Cerebellar cortex (tissue), 1 donor: ENCODE measurements at places on chromosomes 1 and 21.

DNA sequence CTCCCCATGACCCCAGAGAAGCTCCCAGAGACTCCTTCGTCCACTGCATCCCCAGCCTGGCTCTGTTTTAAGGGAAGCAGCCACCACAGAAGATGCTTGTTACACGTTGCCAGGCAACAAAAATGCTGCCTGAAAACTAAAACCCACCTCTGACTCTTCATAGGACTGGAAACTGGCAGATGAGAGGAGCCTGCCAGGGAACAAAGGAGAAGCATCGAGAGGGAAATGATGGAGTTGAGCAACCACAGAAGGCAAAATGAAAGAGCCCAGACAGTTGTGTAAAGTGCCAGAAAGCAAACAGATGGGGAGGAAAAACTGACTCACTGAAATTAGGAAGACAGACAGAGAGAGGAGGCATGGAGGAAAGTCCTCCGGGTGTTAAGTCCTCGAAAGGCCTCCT is 118.4 kb downstream of the KCNN3 start:
- DNase-seq = peak; percentile 14

DNA sequence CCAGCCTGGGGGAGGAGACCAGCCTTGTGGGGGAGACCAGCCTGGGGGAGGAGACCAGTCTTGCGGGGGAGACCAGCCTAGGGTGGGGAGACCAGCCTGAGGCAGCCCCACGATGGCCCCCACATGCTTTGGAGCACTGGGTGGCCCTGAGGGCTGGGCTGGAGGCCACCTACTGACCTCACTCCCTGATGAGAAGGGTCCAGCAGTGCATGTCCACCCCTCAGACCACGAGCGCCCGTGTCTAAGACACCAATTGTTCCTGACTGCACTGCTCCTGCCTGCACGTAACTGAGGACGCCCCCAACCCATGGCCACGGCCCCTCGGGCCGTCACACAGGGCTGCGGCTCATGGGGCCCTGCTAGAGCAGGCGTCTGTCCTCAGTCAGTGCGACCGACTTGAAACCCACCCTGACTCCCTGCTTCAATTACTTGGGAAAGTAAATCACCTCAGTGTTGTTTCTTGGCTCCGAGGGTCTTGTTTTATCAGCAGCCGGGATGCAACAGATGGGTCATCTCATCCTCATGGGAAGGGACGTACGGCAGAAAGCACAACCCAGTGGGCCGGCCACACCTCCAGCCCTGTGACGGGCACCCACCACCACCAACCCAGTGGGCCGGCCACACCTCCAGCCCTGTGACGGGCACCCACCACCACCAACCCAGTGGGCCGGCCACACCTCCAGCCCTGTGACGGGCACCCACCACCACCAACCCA is at the start of gene SPATC1L:
Gene SPATC1L (minus strand): TSS at position 550 of the 715 bp plus-strand sequence. CDS start 1,643 bp downstream, outside the sequence.
- DNase-seq = peak; percentile 80

- no peak for DNase-seq
Measured at GRCh38 chr1:162689745-162690671, 57.7 kb downstream of the DDR2 start.

GRCh38 chr21:17612023-17612564 is 607 bp downstream of the BTG3 start:
- peak; percentile 16 for DNase-seq

DNA sequence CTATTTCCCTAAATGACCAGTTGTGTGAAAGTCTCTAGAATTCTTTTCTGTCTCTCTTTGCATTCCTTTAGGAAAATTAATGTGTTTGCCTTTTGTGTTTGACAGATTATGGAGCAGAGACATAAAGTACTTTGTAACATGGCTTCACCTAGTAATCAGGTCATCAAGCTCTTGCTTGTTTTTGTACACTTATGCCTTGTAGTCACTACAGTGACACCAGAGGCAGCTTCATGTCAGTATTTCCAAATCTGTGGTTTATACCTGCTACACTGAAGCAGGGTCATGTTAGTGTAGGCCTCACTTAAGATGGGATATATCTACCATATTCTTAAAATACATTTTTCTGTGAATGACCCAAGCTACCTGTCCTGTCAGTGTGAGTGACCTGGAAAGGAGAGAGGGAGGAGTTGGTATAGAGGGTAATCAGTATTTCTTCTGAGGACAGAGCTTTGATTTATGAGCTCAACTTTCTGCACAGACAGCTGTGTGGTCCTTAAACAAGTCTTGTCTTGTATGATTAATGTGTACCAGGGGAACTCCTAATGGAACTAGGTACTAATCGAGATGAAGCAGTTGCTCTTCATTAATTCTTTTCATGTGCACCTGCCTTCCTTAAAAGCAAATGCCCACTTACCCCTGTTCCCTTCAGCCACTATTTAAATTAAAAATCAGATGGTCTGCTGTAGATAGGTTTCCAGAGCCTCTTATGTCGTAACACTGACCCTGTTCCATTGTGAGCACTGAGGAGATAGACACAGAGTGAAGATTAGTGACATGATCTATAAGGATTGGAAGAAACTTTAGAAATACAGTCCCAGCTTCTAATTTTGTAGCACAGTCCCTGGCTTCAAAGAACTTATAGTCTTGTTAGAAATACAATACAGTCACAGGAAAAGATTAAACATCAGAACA is 45.7 kb downstream of the MACO1 start:
- DNase-seq = no peak

DNA sequence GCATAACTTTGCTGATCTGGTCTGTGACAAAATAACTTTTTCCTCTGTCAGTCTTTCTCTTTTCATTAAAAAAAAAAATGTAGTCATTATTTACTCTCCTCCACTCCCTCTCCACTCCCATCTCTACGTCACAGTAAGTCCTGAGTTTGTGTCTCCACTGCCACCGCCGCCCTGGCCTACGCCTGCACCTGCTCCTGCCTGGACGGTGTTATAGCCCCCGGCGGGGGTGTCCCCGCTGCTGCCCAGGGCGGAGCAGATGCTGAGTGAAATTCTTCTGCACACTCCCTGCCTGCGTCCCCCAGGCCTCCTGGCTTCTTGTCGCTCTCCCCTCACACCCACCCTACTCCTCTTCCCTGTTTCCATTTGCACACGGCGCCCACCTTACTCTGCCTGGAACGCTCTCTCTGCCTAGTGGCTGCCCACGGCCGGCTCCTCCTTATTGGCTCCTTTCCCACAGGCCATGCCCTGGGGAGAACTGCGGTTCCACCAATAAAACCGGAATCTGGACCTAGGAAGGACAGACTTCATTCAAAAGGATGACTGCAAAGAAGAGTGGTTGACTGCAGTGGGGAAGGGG is 55.2 kb upstream of the C1orf174 start:
- DNase-seq = no peak

GRCh38 chr1:158285756-158286241 is 3.9 kb upstream of the CD1C start:
- DNase-seq = no peak

DNA sequence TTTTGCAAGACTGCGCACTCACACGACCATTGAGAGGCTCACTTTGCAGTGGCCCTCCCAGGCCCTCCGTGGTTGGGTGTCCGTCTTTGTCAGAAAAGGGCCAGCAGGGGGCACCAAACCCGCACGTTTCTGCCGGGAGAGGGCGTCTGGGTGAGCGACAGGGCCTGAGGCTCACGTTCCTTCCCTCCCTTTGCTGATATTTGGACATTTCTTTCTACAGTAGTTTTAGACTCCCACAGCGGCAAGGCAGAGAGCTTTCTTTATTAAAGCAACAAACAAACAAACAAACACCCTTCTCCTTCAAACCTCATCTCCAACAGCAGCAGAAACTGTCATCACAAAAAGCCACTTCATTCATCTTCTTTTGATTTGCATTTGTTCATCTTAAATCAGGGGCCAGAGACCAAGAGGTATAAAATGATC is 79.2 kb upstream of the WDR26 start:
- peak; percentile 86 for DNase-seq

- DNase-seq = no peak
Measured at GRCh38 chr1:204143276-204144041, 8.4 kb downstream of the ETNK2 start.

DNA sequence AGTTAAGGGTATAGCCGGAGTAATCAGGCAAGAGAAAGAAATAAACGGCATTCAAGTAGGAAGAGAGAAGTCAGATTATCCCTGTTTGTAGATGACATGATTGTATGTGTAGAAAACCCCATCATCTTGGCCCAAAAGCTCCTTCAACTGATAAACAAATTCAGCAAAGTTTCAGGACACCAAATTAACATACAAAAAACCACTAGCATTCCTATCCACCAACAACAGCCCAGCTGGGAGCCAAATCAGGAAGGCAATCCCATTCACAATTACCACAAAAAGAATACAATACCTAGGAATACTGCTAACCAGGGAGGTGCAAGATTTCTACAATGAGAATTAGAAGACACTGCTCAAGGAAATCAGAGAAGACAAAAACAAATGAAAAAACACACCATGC is 45.3 kb downstream of the MAST2 start:
- DNase-seq = no peak

- no peak for DNase-seq
Measured at GRCh38 chr1:156490401-156491032, 10.1 kb downstream of the MEF2D start.

DNA sequence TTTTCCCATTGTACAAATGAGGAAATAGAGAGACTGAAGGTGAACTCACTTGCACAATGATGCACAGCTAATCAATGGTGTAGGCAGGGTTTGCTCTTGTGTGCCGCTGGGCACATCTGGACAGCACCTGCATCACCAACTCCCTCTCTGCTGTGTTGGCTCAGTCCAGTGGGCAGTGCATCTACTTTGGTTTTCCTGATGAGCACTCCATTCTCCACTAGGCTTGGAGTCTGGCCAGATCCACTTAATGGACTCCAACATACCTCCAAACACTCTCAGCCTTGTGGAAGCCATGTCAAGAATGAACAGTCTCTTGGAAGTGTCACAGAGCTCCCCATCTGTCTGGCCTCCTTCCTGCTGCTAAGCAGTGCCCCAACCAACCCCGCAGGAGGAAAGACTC is 152.2 kb downstream of the HIVEP3 start:
- DNase-seq = no peak

DNA sequence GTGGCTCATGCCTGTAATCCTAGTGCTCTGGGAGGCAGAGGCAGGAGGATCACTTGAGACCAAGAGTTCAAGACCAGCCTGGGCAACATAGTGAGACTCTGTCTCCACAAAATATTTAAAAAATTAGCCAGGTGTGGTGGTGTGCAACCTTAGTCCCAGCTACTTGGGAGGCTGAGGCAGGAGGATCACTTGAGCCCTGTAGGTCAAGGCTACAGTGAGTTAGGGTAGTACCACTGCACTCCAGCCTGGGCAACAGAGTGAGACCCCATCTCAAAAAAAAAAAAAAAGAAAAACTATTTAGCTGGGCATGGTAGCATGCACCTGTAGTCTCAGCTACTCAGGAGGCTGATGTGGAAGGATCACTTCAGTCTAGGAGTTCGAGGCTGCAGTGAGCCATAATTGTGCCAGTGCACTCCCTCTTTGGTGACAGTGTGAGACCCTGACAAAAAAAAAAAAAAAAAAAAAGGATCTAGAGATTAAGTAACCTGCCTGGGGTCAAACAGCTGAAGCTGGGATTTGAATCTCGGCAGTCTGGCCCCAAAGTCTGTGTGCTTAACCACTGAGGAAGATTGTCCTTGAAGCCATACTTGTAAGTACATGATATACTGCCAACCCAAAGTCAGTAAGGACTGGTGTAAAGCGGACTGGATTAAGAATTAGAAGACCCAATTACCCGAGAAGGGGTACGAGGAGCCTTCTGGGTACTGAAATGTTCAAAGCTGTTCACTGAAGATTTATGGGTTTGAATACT is 31.8 kb downstream of the LRRN2 start:
- no peak for DNase-seq

DNA sequence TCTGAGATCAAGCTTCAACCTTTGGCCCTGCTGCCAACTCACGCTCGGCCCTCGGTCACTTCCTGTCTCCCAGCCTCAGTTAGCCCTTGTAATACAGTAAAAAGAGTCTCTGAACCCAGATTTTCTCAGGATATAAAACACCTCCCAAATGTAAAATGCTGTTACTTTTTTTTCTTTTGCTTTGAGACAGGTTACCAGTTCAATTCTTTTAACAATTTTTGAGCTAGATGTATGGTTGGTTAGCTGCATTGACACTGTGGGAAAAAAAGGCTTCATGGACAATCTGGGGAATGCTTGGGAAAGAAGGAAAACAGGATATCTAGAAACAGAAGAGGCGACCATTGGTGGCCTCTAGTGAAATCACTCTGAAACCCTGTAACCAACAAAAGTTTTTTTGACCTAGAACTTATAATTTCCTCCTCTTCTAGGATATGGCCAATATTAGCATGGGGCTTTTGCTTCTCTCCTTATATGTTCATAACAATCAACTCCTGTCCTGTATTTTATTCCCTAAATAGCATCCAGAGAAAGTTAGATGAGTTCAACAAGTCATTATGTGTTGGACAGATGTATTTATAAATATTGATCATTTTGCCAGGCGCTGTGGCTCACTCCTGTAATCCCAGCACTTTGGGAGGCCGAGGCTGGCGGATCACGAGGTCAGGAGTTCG is 1.3 kb downstream of the CMPK1 start:
- DNase-seq = no peak

DNA sequence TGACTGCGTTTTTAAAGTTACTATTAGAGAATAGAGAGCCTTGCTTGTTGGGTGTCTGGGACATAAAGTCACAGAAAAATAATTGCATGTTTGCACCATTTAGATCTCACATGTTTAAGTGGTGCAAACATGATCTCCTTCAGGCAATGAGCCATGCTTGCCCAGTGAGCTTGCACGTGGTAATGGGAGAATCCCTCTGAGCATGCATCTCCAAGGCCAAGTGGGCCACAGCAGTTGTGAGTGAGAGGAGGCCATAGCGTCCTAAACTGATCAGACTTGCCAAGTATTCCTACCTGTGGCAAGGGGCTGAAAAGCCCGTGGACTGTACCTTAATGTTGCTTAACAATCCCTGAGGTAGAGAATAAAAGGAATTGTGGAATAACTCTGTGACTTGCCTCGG is 158.3 kb downstream of the PLA2G4A start:
- no peak for DNase-seq

DNA sequence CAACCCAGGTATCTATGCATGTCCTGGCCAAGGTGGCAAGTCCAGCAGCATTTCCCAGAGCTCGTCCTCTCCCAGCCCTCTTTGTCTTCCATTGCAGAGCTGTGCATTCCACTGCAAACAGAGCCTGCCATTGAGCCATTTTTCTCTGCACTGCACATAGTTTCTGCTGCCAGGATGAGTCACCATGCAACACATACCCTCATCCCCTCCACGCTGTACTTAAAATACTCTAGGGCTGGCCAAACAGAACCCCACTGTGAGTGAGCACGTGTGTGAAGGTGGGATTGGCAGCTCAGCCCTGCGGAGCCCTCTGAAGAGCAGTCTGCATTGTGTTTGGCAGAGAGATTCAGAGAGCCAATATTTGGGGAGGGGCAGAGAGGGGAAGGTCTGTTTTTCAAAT is 3.9 kb upstream of the ATP1B1 start:
- peak; percentile 55 for DNase-seq

- DNase-seq = no peak
Measured at GRCh38 chr1:86858524-86859261, 55.2 kb downstream of the SELENOF start.

- no peak for DNase-seq
Measured at GRCh38 chr1:158037008-158037865, 43.8 kb downstream of the KIRREL1 start.
